ENCODE measurements at places on chromosomes 6 and 20.

DNA sequence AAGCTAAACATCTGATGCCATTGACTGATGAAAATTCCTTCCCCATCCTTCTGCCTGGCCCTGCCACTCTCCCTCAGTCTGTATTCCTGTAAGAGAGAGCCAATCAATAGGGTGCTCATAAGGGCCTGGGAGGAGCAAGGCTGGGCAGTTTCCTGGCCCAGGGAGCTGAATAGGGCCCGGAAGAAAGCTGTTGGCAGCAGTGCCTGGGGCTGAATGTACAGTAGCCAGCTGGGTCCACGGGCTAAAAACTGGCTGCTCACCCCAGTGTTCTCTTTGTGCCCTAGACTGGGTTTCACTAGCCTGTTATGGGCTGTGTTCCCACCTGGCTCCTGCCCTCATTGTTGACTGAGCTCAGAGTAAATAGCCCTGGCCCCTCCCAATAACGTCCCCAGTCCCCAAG is 1.7 kb upstream of the WFDC2 start:
- no peak for DNase-seq
- peaks cover 70% of the 10 kb centered on the region for H3K27me3 ChIP-seq
- H3K27ac ChIP-seq, result no peak overlapping the region
- H3K4me3 ChIP-seq, result no peak overlapping the region
- H3K36me3 ChIP-seq, result no peaks in the 10 kb centered on the region

DNA sequence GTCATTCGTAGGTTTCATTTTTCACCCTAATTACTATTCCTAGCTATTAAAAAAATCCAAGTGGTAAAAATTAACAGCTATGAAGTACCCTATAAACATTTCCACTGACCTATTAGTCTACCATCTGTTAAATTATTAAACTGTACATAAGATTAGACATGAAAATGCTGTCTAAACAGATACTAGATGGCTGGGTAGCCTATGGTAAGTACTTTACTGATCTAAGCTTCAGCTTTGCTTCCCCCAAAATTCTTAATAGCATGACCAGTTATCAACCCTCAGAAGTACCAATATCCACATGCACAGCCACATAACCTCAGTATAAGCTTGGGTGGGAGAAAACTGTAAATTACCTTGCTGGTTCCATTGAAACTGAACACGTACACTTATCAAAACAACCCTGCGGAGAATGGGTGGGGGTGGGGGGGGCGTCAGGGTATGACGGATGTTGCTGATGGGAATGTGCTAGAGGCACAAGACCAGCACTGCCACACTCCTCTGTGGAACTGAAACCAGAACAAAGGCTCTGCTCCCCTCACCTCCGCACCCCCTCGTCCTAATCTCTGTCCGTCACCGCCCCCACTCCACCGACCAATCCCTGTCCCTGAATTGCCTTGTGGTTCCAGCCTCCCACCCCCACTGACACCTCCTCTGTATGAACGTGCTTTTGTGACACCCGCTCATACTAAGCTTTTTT is 45.3 kb downstream of the B4GALT5 start:
- peaks cover 38% of the 10 kb centered on the region for H3K4me1 ChIP-seq
- no peak overlapping the region for H3K27ac ChIP-seq
- no peaks in the 10 kb centered on the region for H3K36me3 ChIP-seq
- no peaks in the 10 kb centered on the region for H3K27me3 ChIP-seq
- no peak overlapping the region for H3K4me3 ChIP-seq

DNA sequence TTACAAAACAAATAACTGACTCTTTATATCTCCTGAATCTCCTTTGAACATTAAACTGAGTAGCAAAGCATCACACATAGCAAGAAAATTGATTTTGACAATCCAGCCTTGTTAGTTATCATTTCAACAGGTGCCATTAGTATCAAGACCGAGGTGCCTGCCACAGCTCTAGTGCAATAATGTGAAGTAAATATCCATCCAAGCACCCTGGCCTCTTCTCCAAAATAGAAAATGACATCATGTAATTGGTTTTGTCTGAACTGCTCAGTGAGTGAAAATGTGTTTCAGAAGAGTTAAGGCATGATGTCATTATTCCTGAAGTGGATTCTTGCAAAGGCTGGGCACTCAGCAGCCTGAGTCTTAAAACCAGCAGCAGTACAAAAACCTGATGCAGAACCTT is 341.4 kb downstream of the PLCB1 start:
- no peaks in the 10 kb centered on the region for H3K36me3 ChIP-seq
- no peak for DNase-seq
- no peaks in the 10 kb centered on the region for H3K27me3 ChIP-seq
- H3K27ac ChIP-seq, result no peak overlapping the region
- no peak overlapping the region for H3K4me3 ChIP-seq

DNA sequence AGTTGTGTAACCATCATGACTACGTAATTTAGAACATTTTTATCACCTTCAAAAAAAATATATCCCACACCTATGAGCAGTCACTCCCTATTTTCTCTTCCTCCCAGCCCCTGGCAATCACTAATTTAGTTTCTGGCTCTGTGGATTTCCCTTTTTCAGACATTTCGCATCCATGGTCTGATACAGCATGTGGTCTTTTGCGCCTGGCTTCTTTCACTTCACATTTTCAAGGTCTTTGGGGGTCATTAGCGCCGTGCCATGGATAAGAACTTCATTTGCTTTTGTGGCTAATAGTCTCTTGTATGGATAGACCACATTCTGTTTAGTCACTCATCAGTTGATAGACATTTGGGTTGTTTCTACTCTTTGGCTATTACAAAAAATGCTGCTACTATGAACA is 44.9 kb upstream of the DUSP22 start:
- H3K27me3 ChIP-seq, result no peaks in the 10 kb centered on the region
- no peak for DNase-seq
- H3K27ac ChIP-seq, result no peak overlapping the region
- H3K4me1 ChIP-seq, result peaks cover 12% of the 10 kb centered on the region
- H3K36me3 ChIP-seq, result no peaks in the 10 kb centered on the region
- no peak overlapping the region for H3K4me3 ChIP-seq

GRCh38 chr6:52662031-52662430 is 8.9 kb upstream of the TMEM14A start:
- H3K4me3 ChIP-seq, result no peak overlapping the region
- DNase-seq, result no peak
- peaks cover 19% of the 10 kb centered on the region for H3K4me1 ChIP-seq
- no peaks in the 10 kb centered on the region for H3K36me3 ChIP-seq
- H3K27ac ChIP-seq, result no peak overlapping the region

DNA sequence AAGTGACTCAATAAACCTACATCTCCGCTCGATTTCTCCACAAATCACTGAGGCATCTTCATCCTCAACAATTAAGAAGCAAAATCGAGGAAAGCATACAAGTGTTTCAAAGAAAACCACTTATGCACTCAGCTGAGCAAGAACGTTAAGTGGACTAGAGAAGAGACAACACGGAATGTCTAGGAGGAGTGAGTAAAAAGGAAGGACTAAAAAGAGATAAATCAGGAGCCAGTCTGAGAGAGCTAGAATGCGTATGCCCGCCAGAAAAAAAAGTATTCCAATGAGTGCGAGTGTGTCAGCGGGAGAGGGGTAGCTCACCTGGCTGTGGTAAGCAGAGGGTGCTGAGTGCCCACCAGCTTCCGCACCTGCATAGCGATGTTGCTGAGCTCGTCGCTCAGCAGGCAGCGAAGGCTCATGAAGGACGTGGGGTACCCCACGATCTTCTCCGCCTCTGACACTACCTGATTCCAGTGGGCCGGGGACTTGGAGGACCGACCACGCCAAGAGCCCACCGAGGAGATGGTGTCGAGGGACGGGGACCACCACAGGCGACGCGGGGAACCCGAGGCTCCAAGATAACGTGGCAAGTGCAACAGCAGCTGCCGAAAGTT is 587 bp downstream of the PDSS2 start:
- H3K27me3 ChIP-seq, result no peaks in the 10 kb centered on the region
- no peaks in the 10 kb centered on the region for H3K36me3 ChIP-seq
- peak overlapping the region; percentile 80 for H3K4me3 ChIP-seq
- peak overlapping the region; percentile 74 for H3K27ac ChIP-seq
- H3K4me1 ChIP-seq, result peaks cover 13% of the 10 kb centered on the region

- no peaks in the 10 kb centered on the region for H3K36me3 ChIP-seq
- H3K27ac ChIP-seq, result no peak overlapping the region
- H3K27me3 ChIP-seq, result peaks cover 56% of the 10 kb centered on the region
- DNase-seq, result no peak
- peak overlapping the region; percentile 85 for H3K4me3 ChIP-seq
Observed at GRCh38 chr6:27892649-27893058, 19.5 kb downstream of the OR2B2 start.

Data from heart left ventricle (tissue), 16 donors.